ENCODE measurements at places on chromosomes 11 and 22. TPM values are rescaled to one million over a fixed set of nuclear protein-coding genes. Genes with fewer than 3 reads are reported as not detected.

The MUC15 gene
- 23.0 TPM for total RNA-seq

The TRIOBP gene
- total RNA-seq = 67.6 TPM

The CYB5R2 gene
- total RNA-seq = 14.9 TPM

The DMC1 gene
- not detected for total RNA-seq

The MPZL2 gene
- 376 TPM for total RNA-seq

The PDHX gene
- total RNA-seq = 25.3 TPM

The GRK2 gene
- 93.2 TPM for total RNA-seq

The OR51B5 gene
- not detected for total RNA-seq

The KRTAP5-11 gene
- not detected for total RNA-seq

The SGSM1 gene
- total RNA-seq = 0.15 TPM

The OR8H3 gene
- not detected for total RNA-seq

The CDHR5 gene
- not detected for total RNA-seq

The MTCH2 gene
- 44.5 TPM for total RNA-seq

The MS4A7 gene
- total RNA-seq = 23.5 TPM

The KDM4E gene
- not detected for total RNA-seq

The C11orf58 gene
- total RNA-seq = 63.6 TPM

The E2F8 gene
- 4.7 TPM for total RNA-seq

The CDC45 gene
- 16.7 TPM for total RNA-seq

The YPEL4 gene
- not detected for total RNA-seq

The OR8H1 gene
- total RNA-seq = not detected

The GAB2 gene
- 23.7 TPM for total RNA-seq

The CARD18 gene
- total RNA-seq = not detected

The KCNA4 gene
- total RNA-seq = not detected

The TCN1 gene
- 42.6 TPM for total RNA-seq

The MMP8 gene
- total RNA-seq = not detected

The MED19 gene
- total RNA-seq = 10.7 TPM

The OR52B4 gene
- not detected for total RNA-seq

The BATF2 gene
- not detected for total RNA-seq
